ENCODE measurements at places on chromosomes 3 and 15.

DNA sequence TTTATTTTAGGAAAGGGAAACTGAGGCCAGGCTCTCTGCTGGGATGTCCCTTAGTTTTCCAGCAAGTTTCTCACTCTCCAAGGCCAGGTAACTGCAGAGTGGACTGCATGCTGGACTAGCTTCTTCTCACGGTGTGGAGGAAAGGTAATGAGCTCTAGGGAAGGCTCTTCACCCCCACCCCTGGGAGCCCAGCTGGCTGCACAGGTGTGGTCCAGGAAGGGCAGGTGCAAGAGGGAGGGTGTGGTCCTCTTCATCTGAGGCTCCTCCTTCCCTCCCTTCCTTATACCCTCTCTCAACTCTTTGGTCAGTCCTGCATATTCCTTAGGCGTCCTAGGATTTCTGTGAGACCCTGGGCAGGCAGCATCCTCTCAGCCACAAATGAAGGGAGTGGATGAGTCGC is 33.9 kb downstream of the RNU5B-1 start:
- no peak for DNase-seq

- no peak for DNase-seq
These were observed 2.8 kb downstream of the RPS17 start for GRCh38 chr15:82537351-82537908.

- no peak for DNase-seq
These were observed 48.0 kb downstream of the ARNT2 start for GRCh38 chr15:80452166-80452565.

DNA sequence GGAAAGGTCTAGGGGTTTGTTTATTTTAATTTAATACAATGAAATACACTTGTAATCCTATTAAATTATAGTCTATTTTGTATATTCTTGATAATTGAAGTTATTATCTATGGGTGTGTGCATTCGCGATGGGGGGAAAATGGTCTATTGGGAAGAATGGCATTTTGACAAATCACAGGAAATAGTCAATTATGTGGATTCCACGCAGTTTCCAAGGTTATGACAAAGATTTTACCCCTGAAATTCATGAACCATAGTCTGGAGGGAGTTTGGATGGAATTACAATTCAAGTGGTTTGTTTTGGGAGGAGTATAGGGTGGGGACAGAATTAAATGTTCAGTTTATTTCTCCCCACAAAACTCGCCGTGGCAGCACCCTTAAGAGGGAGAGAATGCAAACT is 66.5 kb downstream of the RBMS3 start:
- no peak for DNase-seq

DNA sequence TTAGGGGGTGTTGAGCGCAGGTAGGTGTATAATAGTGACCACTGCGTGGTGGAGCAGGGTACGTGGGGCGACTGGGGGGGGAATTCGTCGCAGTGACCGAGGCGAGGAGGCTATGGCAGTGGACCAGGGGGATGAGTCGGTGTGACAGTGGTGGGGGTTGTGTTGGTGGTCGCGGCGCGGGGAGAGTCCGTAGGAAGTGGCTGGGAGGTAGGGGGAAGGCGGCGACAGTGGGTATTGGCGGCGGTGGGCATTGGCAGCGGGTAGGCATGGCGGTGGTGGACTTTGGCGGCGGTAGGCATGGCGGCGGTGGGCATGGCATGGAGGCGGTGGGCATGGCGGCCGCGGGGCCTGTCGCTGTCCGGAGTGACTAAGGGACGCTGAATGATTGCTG is 739 bp downstream of the SNRPN start:
- peak; percentile 19 for DNase-seq

GRCh38 chr15:77535845-77536244 is 96.9 kb downstream of the LINGO1 start:
- DNase-seq = no peak

DNA sequence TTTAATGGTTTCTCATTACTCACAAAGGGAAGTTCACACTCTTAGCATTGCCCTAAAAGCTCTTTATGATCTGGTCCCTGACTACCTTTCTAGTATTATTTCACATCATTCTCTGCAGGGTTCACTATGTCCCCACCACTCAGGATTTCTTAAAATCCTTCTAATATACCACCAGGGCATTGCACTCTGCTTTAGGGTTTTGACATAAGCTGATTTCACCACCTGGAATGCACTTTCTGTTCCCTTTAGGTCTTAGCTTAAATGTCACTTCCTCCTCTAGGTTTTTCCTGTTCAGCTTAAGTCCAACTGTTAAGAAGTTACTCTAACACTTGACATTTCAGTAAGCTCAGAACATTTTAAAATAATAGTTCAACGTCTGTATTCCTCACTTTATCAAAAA is 81.7 kb downstream of the HCN4 start:
- DNase-seq = peak; percentile 39

DNA sequence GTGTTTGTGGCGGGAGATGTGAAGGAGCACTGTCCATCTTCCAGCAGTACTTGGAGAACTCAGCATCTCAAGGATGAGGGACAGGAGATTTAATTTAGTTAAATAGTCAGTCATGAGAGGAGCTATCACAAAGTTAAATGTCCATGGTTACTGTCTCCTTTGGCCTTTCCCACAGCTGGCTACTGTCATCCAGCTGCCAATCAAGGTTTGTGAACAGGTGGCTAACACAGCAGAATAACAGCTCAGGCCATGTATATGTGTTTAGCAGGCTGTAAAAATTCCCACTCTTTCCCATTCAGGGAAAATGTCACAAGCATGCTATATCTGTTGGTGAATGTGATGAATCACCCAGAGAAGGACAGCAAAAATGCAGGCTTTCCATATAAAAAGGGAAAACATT is 120.5 kb downstream of the TMEM108 start:
- DNase-seq = no peak

DNA sequence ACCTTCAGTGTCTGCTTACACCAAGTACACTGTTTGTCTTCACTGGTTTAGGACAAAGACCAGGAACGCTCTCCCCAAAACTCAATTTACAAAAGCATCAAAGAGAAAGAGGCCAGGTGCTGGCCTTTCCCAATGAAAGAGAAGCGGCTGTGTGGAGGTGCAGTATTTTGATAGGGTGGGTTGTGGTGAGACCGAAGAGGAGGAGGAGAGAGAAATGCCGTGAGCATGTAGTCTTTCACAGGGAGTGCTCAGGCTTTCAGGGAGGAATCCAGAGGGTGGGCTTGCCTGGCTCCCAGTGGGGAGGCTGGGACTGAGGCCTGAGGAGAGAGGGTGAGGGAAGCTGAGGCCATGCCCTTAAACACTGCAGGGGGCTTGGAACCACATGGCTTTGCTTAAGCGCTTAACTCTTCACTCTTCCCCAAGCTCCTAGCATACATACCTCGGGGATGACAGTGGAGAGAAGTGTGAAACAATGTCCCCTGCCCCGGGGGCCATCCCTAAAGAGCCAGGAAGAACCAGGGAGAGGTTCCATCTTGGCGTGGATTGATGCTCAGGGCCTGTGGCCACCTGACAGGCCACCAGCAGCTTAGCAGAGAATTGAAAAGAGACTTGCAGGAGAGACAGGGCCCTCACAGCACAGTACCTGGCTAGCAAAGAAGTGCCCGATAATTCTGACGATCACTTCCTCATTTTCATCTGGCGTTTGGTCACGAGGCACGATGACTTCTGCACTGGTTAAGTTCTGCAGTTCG is 60.5 kb downstream of the SENP2 start:
- DNase-seq = no peak

DNA sequence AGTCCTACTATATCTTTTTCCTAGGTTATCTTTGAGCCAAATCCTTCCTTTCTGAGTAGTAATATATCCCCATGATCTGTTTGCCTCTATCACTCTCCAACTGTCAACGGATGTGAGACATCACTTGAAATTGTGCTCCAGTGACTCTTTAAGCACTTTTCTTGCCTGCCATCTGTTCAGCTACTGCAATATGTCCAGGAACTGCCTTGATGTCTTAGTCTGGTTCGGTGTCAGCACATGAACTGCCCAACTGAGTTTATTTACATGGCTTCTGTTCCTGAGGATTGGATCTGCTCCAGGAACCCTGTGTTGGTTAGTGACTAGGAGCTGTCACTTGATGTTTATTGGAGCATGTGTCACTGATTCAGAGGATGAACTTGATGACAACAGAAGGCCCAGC is 116.5 kb downstream of the SLC9A9 start:
- DNase-seq = no peak

GRCh38 chr3:129927072-129927471 is 33.6 kb upstream of the TMCC1 start:
- no peak for DNase-seq

GRCh38 chr3:153070511-153070868 is 91.5 kb upstream of the RAP2B start:
- DNase-seq = no peak

- DNase-seq = no peak
These were observed 5.8 kb upstream of the HES1 start for GRCh38 chr3:194130188-194130587.

DNA sequence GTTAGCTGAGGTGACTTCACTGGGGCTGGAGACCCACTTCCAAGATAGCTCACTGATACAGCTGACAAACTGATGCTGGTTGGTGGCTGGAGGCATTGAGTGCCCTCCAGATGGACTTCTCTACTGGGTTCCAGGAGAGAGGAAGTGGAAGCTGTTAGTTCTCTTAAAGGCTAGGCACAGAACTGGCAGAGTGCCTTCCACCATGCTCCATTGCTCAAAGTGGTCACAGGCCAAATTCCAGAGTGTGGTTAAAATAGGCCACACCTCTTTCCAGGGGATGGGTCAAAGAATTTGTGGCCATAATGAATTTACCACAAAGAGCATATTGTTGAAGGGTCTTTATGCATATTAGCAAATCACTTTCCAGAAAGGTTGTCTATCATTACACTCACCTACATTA is 74.2 kb downstream of the NMD3 start:
- DNase-seq = no peak

- no peak for DNase-seq
These were observed 98.9 kb upstream of the POU1F1 start for GRCh38 chr3:87375231-87375682.

DNA sequence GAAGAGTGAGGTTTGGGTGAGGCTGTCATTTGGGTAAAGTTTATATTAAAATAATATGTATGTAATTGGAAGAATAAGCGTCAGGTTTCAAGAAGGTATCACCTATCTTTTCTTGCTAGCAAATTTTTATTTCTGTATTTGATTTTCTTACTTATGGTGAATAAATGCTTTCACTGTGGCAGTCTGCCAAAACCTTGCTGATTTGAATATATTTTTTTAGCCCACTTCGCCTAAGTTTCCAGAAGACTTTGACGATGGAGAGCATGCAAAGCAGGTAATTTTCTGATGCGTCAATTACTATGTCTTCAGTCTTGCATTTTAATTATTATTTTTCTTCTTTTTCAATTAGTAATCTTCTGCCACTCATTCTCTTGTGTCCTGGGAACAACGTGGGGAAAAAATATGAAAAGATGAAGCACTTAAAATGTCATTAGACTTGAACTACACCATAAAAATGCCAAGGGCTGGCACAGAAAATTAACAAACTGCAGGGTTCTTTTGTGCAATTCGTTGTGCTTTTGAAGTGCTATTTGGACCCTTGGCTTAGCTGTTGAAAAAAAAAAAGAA is 40.4 kb downstream of the SRP14 start:
- no peak for DNase-seq

DNA sequence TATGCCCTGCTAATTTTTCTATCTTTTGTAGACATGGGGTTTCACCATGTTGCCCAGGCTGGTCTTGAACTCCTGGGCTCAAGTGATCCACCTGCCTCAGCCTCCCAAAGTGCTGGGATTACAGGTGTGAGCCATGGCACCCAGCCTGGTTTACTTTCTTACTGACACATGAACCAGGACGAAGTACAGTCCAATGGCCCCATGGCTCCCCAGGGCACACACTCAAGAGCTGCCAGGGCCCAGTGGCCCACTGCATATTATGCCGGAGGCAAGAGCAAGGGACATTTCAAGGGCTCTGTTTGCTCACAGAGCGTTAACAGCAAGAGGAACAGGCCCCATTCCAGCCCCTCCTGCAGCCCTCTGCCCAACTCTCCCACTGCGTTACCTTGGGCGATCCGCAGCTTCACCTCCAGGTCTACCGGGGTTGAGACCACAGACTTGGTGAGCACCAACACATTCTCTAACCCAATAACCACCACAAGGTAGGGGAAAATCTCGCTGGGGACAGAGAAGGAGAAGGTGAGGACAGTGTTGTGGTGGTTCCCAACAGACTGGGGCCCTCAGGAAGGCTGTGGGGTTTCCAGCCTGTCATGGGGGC is 42.8 kb downstream of the PTPN23 start:
- no peak for DNase-seq

GRCh38 chr15:34436956-34437442 is 609 bp downstream of the GOLGA8A start:
- DNase-seq = peak; percentile 74

DNA sequence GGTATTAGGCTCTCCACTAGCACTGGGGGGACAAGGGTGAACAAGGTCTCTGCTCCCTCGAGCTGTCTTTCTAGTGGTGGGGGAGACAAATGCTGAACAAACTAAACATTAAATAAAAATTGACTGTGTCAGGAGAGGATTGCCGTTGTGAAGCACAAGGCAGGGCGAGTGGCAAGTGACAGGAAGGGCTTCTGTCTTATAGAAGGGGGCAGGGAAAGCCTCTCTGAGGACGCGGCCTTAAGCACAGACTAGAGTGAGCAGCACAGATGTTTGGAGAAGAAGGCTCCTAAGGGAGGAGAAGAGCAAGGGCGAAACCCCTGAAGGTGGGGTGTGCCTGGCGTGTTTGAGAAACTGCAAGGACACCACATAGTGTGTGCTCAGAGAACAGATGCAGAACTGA is 50.9 kb upstream of the ATP2B2 start:
- no peak for DNase-seq

Data from adipocyte (in vitro differentiated cells).